Activated CD4-positive, alpha-beta memory T cell treated with anti-CD3 and anti-CD28 coated beads, Interleukin-2, amount 10 ng/mL, durations not matched to agents 7 days and 5 days (primary cell): ENCODE measurements at places on chromosomes 12 and 14.

DNA sequence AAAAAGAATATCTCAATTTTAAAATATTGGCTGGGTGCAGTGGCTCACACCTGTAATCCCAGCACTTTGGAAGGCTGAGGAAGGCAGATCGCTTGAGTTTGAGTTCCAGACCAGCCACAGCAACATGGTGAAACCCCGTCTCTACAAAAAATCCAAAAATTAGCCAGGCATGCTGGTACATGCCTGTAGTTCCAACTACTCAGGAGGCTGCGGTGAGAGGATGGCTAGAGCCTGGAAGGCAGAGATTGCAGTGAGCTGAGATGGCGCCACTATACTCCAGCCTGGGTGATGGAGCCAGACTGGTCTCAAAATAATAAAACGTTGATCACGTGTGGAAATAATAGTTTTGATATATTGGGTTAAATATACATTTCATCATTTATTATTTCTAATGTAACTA, 5.7 kb downstream of the MTRFR start:
- no peak for DNase-seq

GRCh38 chr14:75318353-75318752, 39.7 kb downstream of the FOS start:
- no peak for DNase-seq

DNA sequence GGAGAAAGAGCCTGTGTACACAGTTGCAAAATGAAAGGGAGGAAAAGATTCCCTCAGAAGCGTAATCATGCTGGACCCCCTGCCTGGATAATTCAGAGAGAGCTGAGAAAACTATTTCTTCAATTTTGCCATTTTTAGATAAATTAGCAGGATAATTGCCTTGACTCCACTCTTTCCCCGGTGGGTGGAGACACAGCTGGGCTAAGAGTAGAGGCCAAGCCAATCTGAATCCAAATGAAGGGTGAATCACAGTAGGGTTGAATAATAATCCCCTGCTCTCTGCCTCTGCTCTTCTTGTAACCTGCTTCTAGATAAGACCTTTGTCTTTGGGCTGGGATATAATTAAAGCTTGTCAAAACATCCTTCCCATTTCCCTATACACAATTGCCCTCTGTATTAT, 150.1 kb downstream of the CAPZA3 start:
- no peak for DNase-seq

- no peak for DNase-seq
Measured at GRCh38 chr12:78726854-78727253, 137.7 kb upstream of the SYT1 start.

- no peak for DNase-seq
Measured at GRCh38 chr14:70638416-70638815, 3.3 kb upstream of the TTC9 start.

DNA sequence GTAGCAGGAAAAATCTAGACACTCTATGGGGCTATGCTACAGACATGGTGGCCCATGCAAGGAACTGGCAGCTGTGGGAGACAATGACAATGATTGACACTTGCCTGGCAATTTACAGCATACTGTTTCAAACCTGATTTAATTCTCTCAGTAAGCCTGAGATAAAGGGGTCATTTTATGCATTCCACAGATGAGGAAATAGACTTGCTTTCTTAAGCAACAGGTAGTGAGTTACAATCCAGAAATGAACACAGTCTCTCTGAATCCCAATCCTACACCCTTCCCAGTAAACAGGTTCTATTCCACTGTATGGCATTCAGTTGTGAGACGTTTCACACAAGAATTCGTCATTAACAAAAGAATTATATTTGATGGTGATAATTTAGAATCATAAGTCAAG, 15.5 kb upstream of the PCNX1 start:
- DNase-seq: no peak

DNA sequence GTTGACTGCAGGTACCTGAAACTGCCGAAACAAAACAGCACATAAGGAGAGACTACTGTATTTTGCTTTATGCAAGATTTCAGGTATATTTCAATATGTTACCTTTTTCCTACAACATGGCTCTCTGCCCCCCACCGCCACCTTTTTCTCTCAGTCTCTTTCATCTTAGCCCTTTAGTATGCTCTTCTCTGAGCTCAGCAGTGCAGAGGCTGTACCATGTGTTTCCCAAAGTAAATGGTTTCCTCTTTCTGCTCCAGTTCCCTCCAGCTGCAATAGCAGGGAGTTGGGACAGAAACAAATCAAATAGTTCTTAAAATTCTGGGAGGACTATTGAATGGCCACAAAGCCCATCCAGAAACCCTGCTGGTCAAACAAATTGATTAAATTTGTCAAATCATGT, 4.3 kb downstream of the AMN1 start:
- no peak for DNase-seq

DNA sequence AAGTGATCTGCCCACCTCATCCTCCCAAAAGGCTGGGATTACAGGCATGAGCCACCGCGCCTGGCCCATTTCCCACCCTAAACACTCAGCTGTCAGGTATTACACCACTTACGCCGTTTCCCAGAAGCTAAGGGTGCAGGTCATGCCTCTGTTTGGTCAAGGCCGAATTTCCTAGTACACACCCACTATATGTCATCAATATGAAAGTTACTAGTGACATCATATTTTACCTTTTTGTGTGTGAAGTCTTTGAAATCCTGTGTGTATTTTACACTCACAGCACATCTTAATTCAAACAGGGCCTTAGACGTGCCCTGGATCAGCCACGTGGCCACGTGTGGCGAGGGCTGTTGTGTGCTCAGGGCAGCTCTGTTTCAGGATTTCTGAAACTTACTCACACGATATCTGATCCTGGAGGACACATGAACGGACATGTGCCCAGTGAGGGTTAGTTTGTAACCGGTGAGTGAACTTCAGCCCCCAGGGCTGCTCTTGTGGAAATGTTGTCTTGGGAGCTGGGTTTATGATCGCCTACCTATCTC, 51.8 kb downstream of the GLT1D1 start:
- DNase-seq: no peak

DNA sequence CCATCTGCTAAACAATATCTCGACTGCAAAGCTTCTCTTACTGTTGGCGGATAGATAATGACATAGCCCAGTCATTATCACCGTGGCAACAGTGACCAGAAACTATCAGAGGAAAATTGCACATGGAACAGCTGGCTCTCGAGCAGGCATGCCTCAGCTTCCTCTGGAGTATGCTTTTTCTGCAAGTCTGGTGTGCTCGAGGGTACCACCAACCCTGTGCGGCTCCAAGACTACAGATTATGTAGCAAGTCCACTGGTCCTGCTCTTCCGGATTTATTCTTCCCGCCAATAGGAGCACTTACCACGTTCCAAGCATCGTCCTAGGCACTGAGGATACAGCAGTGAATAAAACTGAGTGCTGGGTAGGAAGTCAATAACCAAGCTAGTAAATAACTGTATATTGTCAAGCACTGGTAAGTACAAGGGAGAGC, 1.4 kb upstream of the GLRX5 start:
- no peak for DNase-seq

DNA sequence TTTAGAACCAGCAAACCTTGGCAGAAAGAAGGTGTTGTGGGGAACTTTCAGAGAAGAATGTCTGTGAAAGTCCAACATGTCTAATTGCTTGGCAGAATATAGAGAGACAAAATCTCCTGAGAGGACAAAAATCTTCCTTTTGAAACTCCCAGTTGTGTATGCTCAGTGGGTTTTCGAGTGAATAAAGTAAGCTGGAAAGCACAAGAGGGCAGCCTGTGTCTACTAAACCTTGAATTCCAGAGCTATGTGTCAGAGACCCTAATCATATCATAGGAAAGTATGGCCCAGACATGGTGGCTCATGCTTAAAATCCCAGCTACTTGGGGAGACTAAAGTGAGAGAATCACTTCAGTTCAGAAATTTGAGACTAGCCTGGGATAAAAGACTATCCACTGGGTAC, 661.2 kb downstream of the SLC16A7 start:
- no peak for DNase-seq

GRCh38 chr14:72404998-72405397, 472.8 kb downstream of the RGS6 start:
- no peak for DNase-seq

GRCh38 chr12:47590771-47591360, 115.0 kb downstream of the RPAP3 start:
- DNase-seq: no peak

DNA sequence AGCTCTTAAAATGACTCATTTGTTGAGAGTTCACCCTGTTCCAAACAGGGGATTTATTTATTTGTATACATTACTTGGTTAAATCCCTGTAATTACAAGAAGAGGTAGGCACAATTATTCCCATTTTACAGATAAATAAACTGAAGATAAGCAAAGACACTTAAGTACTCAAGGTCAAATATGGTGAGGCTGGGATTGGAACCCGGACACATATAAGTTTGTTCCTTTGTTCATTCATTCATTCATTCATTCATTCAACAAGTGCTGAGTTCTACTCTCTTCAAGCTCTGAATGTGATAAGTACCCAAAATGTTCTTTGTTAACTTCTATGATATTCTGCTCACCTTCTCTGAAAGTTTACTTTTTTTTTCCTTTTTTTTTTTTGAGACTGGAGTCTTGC, 2.4 kb upstream of the TRIM9 start:
- no peak for DNase-seq

- DNase-seq: no peak
Measured at GRCh38 chr12:20210621-20211215, 157.6 kb upstream of the PDE3A start.

- DNase-seq: no peak
Measured at GRCh38 chr12:22459838-22460490, 84.4 kb downstream of the C2CD5 start.

DNA sequence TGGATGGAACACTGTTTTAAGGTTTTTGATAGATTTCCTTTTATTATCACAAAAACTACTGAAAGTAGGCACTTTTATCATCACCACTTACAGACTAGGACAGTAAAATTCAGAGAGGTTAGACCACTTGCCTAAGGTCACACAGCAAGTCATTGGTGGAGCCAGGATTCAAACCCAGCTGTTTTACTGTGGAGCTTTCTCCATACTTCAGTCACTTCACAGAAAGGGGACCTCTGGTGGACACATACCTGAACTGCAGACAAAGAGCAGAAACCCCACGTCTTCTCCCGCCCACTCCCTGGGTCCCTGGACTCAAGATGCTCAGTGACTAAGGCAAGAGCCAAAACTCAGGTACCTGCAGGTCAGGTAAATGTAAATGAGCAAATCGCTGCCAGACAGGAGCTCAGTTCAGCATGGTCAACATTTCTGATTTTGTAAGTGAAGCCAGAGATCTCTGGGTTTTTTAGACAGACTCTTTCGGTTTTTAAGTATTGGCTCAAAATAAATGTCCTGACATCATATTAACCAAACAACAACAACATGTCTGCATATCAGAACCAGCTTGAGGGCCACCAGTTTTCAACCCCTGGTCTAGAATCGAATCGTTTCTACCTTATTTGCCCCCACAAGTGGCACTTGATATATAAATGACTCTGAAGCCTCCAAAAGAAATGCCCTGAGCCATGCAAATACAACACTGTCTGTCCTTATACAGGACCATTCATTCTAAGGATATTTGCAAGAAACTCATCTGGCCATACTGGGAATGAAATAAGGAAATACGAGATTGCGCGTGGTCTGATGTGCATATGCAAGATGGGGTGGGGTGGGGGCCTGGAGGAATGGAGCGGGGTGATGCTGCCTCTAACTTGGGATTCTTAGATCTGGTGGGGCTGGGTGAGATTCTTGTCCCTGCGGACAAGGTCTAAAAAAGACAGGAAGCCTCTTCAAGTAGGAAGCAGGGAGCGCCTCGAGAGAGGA, 110.9 kb downstream of the KSR2 start:
- DNase-seq: peak; percentile 52

DNA sequence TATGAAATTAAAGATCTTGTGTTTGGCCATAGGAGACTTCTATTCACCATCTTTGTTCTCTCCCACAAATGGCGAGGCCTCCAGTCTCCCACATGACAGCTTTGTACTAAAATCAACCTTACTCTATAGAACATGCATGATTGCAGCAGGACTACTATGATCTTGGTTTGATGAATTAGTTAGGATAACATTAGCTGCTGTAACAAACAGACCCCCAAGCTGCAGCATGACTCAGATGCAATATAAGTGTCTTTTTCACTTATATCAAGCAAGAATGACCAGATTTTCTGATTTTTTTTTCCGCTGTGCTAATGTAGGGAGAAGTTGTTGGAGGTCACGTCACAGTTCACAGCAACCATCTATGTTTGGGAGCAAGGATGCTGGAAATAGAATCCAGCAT, 10.8 kb upstream of the OAS3 start:
- no peak for DNase-seq

DNA sequence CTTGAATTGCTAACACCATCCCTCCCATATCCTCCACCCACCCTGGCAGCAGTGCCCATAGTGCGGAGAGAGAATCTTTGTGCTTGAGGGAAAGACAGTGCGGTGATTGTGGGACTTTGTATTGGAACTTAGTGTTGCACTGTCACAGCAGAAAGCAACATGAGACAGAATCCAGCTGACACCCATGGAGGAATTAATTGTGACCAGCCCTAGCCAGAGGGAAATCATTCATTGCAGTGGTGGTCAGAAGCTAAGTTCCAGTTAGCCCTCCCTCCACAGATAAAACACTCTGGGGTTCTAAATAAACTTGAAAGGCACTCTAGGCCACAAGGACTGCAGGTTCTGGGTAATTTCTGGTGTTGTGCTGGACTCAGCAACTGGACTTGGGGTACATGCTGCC, 1002.6 kb downstream of the TMTC2 start:
- DNase-seq: no peak

DNA sequence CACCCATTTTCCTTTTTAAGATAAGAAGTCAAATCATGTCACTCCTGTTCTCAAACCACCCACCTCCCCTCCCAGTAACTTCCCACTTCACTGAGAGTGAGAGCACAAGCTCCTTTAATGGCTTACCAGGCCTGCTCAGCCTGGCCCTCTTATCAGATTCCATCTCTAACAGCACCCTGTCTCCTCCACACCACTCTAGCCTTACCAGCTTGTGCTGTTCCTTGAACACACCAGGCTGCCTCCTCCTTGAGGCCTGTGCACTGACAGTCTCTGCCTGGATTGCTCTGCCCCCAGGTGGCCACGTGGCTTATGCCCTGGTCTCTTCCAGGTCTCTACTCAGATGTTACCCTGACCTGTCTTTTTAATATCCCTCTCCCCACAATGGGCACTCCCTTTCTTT, 40.1 kb upstream of the EVL start:
- DNase-seq: peak; percentile 31

DNA sequence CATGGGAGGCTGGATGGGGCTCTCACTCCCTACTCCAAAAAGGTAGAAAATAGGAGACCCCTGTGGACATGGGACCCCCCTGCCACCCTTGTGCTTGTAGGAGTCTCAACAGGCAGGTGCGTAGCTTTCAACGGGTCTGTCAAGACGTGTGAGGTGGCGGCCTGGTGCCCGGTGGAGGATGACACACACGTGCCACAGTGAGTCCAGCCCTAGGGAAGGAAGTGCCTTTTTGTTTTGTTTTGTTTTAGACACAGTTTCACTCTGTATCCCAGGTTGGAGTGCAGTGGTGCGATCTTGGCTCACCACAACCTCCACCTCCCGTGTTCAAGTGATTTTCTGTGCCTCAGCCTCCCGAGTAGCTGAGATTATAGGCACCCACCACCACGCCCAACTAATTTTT, 12.9 kb downstream of the P2RX4 start:
- no peak for DNase-seq
